ENCODE measurements at places on chromosomes 11 and 22.

DNA sequence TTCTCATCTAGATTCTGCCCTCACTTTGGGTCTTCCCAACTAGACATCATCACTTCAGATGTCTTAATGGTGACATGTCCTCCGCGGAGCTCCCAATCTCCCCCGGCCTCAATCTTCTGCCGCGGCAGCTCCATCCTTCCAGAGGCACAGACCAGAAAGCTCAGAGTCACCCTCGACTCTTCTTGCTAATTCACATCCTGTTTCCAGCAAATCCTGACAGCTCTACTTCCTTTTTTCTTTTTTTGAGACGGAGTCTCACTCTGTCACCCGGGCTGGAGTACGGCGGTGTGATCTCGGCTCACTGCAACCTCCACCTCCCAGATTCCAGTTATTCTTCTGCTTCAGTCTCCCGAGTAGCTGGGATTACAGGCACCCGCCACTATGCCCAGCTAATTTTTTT is 54.5 kb downstream of the CACNG2 start:
- DNase-seq: no peak

- no peak for DNase-seq
Observed at GRCh38 chr11:33507356-33507755, 193.3 kb downstream of the C11orf91 start.

GRCh38 chr11:110339456-110340250 is 43.2 kb upstream of the RDX start:
- DNase-seq: no peak

GRCh38 chr11:68962527-68963250 is 18.1 kb downstream of the MRGPRD start:
- peak; percentile 11 for DNase-seq

DNA sequence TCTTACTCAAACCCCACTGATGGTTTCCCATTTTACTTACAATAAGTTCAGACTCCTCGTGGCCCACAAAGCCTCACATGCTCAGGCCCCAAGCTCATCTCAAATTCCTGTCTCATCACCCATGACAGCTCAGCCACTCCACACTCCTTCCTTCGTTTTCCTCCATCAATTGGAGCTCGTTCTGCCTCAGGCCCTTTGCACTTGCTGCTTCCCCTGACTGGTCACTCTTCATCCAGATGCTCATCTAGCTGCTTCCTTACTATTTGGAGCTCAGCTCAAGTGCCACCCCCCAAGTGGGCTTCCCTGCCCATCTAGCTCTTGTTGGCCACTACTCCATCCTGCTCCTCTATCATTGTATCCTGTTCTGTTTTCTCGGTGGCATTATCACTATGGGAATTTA is 46.8 kb upstream of the LRRC32 start:
- DNase-seq: no peak

DNA sequence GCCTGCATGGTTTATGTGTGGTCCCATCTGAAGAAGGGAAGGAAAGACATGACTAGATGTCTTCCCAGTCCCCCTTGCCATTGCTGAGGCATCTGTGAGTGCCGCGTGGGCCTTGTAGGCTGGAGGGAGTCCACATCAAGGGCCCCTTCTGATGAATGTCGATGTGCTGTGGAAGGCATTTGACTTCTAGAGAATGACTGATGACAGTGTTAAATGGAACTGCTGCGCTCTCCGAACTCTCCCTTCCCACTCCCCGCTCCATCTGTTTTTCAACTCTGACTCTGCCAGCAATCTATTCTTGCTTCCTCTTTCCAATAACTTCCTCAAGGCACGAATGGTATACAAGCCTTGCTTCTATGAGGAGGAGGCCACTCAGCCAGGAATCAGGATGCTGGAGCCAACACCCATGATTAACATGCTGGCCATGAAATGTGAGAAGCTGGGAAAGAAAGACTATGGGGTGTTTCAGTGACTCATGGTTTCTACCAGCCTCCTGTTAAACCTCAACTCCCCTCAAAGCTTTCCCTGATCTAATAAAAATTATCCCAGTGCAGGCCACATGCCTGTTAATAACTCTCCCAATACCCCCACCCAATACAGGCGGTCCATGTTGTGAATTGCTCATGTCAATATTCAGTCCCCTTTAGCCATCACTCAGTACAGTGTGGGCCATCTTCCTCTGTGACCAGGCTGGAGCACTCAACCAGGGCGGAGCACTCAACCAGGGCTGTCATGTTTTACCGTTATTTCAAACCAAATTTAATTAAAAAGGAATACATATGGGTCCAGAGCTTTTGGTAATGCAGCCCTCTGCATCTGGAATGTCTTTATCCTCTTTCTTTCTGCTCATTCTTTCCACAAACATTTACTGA is 46.4 kb upstream of the TBCEL start:
- DNase-seq: no peak

DNA sequence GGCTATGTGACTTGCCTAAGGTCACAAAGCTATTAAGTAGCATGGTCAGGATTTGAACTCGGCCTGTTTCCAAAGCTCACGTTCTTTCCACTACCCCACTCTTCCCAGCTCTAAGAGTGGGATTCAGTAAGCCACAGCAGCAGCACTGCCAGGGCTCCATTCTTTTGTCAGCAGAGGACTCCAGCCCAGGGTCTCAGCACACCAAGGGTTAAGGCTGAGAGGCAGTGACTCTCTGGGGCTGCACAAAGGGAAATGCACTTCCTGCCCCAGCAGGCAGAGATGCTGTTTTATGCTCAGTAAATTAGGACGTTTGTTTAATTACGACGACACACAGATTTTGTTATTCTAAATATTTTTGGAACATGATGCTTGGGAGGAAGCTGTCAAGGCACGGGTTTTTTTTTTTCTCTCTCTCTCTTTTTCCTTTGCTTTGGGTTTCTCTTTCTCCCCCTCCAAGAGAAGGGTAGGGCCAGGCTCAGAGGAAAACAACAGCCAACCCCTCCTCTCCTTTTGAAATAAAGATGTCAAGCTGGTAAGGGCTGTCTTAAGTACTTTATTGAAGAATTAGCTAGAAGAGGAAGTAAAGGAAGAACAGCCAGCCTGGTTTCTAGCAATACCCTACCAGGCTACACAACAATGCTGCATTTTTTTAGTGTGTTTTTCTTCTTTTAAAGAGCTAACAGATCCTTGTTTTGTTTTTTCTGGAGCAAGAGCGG is 2.8 kb downstream of the MYH9 start:
- DNase-seq: peak; percentile 50

All from activated gamma-delta T cell treated with Interleukin-2 at 50 U/mL for 16 hours (primary cell).